ENCODE measurements at places on chromosomes 4 and X.

DNA sequence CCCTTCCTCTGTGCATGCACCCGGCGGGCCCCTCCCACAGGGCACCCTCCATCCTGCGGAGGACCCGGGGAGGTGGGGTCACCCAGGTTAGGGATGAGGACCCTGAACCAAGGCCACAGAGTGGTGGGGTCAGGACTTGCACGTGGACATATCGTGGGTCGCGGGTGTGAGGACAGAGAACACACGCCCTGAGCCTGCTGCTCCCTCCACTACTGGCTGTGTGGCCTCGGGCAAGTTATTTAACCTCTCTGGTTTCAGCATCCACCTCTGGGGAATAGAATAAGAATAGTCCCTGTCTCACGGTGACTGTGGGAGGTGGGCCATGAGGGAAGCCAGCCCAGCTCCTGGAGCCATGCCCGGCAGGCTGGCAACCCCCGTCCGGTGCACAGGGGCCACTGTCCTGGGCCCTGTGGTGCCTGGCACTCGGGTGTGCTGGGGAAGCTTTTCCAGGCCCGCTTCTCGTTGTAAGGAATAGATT, 5.1 kb downstream of the PSAPL1 start:
- no peak for DNase-seq

DNA sequence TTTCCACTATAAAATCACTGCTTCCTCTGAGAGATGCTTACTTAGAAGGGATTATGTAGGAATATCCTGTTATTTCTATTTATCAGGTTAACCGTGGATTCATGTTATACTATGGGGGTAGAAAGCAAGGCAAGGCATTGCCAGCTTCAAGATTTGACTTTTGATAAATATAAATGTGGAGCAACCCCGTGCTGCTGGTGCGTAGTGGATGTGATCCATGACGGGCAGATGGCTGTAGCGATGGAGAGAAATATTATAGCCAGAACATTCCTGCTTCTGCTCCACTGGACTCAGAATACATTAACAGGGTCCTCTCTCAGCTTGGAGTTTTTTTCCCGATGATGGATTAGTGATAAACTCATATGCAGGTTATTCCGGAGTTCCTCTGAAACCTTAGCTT, 157.6 kb downstream of the TENM3 start:
- no peak for DNase-seq

- no peak for DNase-seq
Observed at GRCh38 chr4:138216272-138216867, 25.8 kb downstream of the SLC7A11 start.

GRCh38 chr4:111793433-111794091, 351.7 kb upstream of the FAM241A start:
- DNase-seq = no peak

Measured in endothelial cell of umbilical vein (primary cell).